ENCODE measurements at places on chromosomes 5 and 9. TPM values are rescaled to one million over a fixed set of nuclear protein-coding genes. Genes with fewer than 3 reads are reported as not detected.

LOX gene
- 360 TPM for total RNA-seq

SH3GL2 gene
- total RNA-seq: not detected

ORM2 gene
- total RNA-seq: not detected

FGD3 gene
- total RNA-seq: not detected

HMCN2 gene
- 0.20 TPM for total RNA-seq

SKP2 gene
- total RNA-seq: 38.6 TPM

RELL2 gene
- total RNA-seq: 15.1 TPM

SLIT3 gene
- total RNA-seq: 6.3 TPM

SPINK1 gene
- total RNA-seq: not detected

SMIM33 gene
- not detected for total RNA-seq

CD180 gene
- total RNA-seq: not detected

PCDHGC5 gene
- total RNA-seq: not detected

FSD1L gene
- 2.1 TPM for total RNA-seq

FAM151B gene
- total RNA-seq: 2.6 TPM

MATR3 gene
- total RNA-seq: 280 TPM

DAB2 gene
- 53.1 TPM for total RNA-seq

PCDHA13 gene
- total RNA-seq: not detected

AGGF1 gene
- total RNA-seq: 19.5 TPM

CNTLN gene
- total RNA-seq: 7.2 TPM

NPR3 gene
- total RNA-seq: 5.8 TPM

SLC1A3 gene
- total RNA-seq: 0.37 TPM

LCN2 gene
- not detected for total RNA-seq

GABBR2 gene
- total RNA-seq: 3.8 TPM

SLC6A7 gene
- total RNA-seq: not detected

LMNB1 gene
- 249 TPM for total RNA-seq

BTNL3 gene
- not detected for total RNA-seq

GABRG2 gene
- not detected for total RNA-seq

PCDHB9 gene
- 1.9 TPM for total RNA-seq

ZNF879 gene
- total RNA-seq: 5.5 TPM

MYMK gene
- not detected for total RNA-seq

IFNA14 gene
- not detected for total RNA-seq

Measured in MG63 (cell line).